ENCODE measurements at places on chromosomes 11 and 22. TPM values are rescaled to one million over a fixed set of nuclear protein-coding genes. Genes with fewer than 3 reads are reported as not detected.

The CDHR5 gene
- total RNA-seq: not detected

The ALDH3B1 gene
- total RNA-seq: 4.4 TPM

The CHRM4 gene
- not detected for total RNA-seq

DNA sequence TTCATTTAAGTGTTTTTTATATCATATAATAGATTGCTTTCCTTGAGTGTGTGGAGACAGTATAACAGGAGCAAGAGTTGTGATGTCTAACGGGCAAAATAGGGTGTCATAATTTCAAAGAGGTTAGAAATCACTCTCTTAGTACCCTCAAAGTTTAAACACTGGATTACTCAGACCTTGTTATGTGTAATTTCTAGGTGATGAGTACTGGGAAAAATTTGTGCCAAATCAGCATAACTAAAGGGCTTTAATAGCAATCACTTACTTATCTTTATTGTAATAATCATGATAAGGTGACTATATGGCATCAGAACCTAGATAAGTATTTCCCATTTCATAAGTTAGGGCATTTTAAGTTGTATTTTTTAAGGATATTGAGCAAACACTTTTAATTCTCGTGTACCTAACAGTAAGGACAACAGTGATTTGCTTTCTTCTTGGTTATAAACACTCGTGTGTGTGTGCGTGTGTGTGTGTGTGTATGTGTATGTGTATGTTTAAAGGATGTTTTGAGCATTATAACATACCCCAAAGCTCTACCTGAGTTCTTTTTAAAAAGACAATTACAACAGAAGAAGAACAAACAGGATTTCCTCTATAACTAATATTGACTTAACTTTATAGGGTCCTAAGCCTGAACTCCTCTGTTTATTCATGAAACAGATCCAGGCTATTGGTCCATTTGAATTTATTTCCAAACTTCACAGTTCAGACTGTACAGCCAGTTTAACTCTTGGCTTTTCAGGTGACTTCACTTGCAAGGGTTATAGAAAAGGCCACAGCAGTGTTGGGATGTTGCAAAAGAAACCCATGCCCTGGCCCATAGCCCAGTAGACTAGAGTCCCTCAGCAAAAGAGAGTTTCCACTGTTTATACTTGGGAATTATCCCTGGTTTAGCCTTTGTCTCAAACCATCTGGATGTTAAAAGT is 23.7 kb upstream of the PDE3B start:
- DNase-seq: no peak

GRCh38 chr11:57430952-57431351 is 4.0 kb upstream of the SLC43A3 start:
- DNase-seq: no peak

DNA sequence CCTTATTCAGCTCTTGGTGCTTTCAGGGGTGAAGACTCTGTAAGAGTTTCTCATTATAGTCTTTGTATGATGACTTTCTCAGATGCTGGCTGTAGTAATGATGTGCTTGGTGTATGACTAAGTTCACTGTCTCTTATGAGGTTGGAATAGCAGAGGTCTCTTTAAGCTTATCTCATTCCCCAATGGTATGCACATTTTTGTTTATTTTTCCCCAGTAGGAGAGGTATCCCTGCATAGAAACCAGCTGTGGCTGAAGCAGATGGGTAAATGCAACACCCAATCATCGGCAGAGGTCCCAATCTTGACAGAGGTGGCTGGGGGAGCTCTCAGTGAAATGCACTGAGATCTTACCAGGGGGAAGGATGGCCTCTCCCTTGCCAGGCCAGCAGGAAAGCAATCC is 34.6 kb downstream of the BBOX1 start:
- DNase-seq: no peak

DNA sequence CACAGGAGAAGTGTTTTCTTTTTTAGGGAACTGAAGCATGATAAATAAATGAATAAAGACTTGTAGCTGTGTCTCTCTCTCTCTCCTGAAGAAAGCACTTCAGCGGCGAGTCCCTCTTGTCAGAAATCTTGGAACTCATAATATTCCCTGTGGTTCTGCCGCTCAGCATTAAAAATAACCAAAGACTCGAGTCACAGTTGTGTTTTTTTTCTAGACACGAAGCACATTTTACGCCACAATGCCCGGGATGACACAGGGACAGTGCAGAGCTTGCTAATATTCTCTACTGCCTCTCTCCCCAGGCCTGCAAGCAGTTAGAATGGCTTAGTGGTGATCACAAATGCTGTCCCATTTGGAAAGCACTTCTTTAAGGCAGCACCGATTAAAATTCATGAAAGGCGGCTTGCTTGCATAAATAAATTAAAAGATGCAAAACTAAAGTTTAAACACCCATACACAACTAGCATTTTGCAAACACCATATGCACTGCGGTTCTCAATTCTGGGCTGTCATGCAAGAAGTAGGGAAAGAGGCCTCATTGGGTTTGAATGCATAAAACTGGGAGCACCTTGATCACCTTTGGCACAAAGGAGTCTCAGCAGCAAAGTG is 597.4 kb downstream of the SOX6 start:
- no peak for DNase-seq

- no peak for DNase-seq
These were observed 43.2 kb downstream of the CD82 start for GRCh38 chr11:44608651-44608990.

- no peak for DNase-seq
These were observed 6.0 kb downstream of the HOATZ start for GRCh38 chr11:111520560-111520959.

GRCh38 chr11:39965701-39966100 is 1493.8 kb downstream of the LRRC4C start:
- no peak for DNase-seq

GRCh38 chr11:63874511-63874910 is 35.6 kb downstream of the MARK2 start:
- DNase-seq: no peak
